ENCODE measurements at places on chromosomes 5 and 9.

DNA sequence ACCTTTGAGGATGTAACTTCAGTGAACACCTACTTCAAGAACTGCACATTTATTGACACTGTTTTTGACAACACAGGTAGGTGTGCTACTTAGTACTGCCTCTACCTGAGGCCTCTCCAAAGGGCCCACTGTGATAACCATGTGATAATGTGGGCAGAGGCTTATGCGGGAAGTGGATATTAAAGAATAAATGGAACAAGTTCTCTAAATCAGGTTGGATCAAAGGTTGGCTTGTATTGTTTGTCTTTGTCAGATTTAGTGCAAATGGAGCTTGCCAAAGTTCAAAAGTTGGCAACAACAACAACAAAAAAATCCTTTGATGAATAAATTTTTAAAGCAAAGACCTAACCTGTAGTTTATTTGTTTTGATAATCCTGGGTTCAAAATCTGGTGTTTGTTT is 104.2 kb upstream of the IQGAP2 start:
- no peak for DNase-seq

DNA sequence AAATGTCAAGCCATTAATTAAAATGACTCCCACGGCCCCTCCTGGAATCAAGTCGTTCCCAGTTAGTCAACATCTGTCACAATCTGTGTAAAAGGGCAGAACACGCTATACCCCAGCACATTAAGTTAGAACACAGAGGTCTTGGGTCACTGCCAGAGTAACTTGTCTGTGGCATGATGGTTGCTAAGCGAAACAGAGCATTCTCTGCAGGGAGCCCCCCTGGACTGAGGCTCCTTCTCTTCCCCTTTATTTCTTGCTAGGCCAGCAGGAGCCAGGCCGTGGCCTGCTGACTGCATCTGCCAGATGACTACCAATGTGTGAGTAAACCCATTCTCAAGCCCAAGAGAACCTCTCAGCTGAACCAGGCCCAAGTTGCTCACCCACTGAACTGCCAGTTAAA is 51.9 kb upstream of the ZBED3 start:
- DNase-seq, result no peak

DNA sequence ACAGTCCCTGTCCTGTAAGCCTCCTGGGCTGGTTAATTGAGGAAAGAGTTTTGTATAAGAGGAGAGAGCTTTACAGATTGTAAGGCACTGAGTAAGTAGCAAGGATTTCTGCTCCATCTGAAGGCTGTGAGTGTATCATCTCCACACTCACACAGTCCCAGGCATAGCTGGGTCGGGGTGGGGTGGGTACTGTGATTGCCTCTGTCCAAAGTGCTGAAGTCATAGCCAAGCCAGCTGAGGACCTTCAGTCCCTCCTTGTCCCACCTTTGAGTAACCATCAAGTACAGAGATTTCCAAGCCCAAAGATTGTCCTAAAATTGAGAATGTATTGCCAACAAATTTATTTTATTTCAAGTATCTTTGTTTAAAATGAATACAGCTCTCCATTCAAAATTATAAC is 5.5 kb upstream of the DNAJB5 start:
- no peak for DNase-seq

DNA sequence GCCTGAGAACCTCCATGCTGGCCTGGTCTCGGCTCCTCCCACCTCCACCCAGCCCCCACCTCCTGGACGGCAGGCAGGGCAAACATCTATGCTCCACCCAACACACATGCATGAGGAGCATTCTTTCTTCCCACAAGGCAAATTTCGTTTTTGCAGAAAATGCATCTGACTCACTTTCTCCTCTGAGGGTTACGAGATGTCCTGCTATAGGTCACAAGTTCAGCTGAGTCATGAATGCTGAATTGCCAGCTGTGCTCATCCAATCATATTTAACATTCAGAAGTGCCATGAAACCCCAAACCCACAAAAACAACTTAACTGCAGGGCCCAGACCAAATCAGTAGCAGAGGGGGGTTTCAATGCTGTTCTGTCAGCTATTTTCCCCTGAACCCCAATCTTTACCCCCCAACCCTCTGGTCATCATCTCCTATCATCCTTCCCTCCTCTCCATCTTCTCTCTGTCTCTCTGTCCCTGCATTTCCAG is 39.0 kb upstream of the OSMR start:
- no peak for DNase-seq

DNA sequence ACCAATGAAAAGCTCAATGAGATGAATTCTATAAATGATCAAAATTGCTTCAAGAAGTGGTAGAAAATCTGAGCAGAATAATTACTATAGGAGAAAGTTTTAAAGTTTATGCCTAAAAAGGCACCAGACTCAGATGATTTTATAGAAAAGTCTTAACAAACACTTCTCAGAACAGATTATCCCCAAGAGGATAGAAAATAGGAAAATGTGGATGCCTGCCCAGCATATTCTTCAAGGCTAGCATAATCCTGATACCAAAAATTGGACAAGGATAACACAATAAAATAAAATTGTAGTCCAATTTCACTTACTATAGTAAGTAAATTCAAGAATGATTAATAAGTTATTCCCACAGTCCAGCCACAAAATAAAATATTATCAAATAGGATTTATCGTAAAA is 397.0 kb downstream of the NR2F1-AS1 start:
- DNase-seq, result no peak

DNA sequence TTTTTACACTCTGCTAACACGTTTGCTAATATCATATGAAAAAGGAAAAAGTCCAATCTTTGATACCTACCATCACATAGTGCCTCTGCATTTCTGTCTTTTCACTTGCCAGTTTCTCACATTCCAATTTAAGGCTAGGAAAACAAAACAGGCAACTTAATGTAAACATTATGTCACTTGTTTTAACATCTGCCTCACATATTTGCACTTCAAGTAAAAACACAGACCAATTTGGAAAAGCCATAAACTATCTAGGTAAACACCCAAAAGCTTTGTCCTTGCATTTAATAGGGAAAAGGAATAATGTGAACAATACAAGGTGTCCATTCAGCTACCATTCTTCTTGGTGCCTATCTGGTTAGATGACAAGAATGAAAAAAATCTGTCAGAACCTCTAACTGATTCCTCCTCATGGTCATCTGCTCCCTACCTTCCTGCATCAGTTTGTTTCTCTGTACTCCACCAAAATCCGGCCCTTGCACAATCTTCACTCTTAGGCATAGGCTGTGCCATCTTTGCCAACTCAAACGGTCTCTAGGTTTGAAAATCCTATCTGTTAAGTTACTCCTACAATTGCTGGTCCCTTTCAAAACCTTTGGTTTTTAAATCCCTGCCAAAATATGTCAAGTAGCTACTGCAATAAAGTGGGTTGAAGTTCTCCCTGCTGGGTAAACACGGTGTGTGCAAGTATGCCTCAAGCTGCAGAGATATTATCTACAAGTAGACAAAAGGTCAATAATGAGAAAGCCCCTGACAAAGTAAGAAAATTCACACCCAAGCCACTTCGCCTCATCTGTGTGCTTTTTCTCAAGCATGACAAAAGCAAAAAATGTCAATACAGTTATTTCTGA is 3.4 kb downstream of the TLE1 start:
- no peak for DNase-seq

All from neural crest cell (in vitro differentiated cells).